ENCODE measurements at places on chromosomes 6 and 20.
A peak's percentile ranks its signal among the peaks of the same experiment; 100 is the strongest.

DNA sequence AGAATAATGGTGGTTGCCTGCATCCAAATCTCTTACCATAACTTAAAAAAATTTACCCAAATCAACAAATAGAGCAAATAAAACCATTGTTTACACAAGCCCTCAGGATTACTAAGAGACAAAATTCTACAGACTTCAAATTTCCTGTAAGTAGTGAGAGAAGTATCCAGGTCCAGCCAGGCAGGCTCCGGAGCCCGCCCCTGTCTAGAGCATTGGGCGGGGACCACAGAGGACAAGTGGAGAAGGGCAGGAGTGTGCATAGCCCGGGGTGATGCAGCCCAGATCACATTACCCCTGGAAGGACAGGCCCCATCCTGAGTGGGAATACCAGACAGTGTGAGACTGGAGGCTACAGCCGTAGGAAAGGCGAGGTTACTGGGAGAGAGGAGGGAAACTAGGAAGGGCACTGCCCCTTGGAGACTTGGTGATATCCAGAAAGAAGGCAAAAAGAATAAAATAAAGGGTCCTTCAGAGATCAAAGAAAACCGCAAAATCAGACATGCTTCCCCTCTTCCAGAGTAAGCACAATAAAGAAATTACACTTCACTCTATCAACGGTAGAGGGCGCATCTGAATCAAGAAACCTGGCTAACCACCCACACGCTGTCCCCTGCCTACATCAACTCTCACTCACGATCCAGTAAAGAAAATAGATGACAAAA, 26.6 kb downstream of the RIN2 start:
- peak; percentile 53 for DNase-seq

- DNase-seq: no peak
Observed at GRCh38 chr20:10005885-10006284, 28.9 kb upstream of the ANKEF1 start.

DNA sequence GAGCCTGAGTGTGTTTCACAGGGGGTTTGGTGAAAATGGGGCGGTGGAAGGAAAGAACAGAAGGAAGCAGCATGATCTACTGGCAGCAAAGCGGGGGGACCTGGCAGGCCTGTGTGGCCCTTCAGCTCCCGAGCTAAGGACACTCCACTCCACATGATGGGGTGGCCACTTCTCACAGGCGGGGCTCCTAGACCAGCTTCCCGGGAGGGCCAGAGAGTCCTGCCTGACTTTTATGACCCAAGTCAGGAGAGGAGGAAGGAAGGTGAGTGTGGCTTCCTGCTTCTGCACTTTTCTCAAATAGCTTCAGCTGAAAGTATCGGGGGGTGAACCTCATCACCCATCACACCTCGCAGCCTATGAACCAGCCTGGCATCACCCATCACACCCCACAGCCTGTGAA, 117.5 kb upstream of the AFDN start:
- no peak for DNase-seq

DNA sequence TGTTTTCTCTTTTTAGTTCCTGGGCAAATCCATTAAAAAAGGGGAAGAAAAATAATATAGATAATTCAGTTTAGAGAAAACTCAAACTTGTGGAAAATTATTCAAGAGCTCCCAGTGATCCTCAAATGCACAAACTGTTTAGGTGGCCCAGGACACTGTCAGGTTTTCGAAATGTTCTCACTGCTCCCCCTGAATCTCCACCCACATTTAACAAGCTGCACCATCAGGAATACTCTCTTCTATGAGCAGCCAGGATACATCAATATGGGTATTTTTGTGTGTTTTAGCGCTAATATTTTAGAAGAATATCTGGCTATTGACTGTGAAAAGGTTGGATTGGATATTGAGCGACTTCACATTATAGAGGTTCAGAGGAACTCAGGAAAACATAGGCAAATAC, 43.9 kb downstream of the OR2B2 start:
- DNase-seq: no peak

GRCh38 chr6:54070025-54070424, 41.2 kb upstream of the MLIP start:
- DNase-seq: no peak

- DNase-seq: no peak
Observed at GRCh38 chr20:23039136-23039875, 4.2 kb downstream of the SSTR4 start.

- no peak for DNase-seq
Observed at GRCh38 chr6:8468552-8469356, 33.4 kb upstream of the SLC35B3 start.

GRCh38 chr6:85574932-85575598, 18.6 kb downstream of the SNX14 start:
- no peak for DNase-seq

- no peak for DNase-seq
Observed at GRCh38 chr6:132752255-132752654, 5.4 kb downstream of the VNN2 start.

DNA sequence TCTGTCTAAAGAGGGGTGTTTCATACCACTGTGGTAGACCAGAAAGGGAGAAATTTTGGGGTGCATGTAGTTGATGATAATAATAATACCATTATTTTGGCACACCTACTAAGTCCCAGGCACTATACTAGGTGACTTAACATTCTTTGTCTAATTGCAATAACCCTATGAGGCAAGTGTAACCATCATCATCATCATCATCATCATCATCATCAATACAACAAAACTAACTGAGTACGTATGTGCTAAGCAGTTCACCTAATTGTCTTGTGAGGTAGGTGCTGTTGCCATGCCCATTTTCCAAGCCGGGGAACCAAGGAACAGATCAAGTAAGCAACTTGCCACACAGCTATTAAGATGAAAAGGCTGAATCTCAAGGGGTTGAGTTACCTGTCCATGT, 2.6 kb upstream of the PACSIN1 start:
- DNase-seq: no peak

DNA sequence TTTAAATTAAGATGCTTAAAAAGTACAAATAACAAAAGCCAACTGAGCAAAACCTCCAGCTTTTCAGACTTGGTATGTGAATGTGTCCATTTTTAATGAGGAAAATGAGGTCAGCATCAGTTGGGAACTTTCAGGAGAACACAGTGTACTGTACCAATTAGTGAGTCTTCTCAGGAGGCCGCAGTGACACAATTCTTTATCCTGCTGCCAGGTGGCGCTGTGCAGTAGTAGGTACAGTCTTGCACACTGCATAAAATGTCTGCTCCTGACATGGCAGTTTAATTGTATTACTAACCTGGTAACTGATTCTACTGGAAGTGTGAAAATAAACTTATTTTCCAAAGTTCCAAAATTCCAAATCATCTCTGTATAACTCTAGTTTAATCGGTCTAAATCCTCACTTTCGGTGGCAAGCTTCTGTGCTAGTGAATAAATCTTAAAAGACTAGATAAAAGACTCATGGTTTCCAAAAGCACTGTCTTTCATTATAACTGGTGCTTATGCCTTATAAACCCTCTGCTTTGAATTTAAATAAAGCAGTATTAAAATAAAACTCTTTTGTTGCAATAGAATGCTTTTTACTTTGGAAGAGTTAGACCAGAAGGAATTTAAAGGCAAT, 214.8 kb upstream of the MMS22L start:
- DNase-seq: peak; percentile 2

- DNase-seq: no peak
Observed at GRCh38 chr6:2850538-2851113, 9.0 kb upstream of the SERPINB1 start.

DNA sequence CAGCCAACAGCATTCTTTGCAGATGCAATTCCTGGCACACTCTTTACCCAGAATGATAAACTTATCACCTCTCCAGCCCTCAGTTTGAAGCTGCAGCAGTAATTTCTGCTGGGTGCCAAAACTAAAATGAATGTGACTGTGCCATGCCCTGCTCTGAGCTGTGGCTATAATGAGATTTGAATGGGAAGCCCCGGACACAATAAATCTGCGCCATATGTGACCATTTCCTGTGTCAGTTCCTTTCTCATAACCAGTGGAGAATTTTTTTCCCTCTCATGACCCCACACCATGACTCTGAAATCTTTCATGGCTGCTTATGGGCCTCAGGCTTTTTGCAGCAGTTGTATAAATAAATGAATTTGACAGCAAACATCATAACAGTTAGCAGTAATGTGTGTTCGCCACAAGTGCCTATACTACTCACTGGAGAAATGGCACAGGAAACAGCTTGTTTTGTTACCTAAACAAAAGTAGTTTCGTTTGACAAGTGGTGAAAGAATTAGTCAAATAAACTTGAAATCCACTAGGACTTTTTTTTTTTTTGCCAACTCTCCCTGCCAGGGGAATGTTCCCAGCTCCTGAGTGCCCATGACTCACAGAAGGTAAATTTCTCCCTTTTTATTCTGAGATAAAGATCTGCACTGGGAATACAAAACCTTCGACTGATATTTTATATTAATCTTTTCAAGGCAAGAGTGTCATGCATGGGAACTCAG, 408.4 kb downstream of the PKHD1 start:
- DNase-seq: no peak

DNA sequence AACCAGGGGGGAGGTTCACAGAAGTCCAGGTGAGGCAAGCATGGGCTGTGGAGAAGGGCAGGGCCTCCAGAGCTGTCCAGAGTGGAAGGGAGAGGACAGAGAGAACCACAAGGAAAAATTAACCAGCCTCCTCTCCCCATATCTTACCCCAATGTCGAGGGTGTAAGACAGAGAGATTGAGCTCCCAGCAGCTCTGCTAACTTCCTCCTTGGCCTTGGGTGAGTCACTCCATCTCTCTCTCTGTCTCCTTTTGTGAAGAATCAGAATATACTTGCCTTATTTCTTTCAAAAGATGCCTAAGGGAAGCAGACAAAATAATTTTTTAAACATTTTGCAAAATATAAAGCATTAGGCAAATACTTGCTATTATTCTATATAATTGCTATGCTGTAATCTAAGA, 58.3 kb upstream of the IYD start:
- DNase-seq: no peak

GRCh38 chr6:157648561-157648960, 174.5 kb upstream of the SNX9 start:
- peak; percentile 30 for DNase-seq

DNA sequence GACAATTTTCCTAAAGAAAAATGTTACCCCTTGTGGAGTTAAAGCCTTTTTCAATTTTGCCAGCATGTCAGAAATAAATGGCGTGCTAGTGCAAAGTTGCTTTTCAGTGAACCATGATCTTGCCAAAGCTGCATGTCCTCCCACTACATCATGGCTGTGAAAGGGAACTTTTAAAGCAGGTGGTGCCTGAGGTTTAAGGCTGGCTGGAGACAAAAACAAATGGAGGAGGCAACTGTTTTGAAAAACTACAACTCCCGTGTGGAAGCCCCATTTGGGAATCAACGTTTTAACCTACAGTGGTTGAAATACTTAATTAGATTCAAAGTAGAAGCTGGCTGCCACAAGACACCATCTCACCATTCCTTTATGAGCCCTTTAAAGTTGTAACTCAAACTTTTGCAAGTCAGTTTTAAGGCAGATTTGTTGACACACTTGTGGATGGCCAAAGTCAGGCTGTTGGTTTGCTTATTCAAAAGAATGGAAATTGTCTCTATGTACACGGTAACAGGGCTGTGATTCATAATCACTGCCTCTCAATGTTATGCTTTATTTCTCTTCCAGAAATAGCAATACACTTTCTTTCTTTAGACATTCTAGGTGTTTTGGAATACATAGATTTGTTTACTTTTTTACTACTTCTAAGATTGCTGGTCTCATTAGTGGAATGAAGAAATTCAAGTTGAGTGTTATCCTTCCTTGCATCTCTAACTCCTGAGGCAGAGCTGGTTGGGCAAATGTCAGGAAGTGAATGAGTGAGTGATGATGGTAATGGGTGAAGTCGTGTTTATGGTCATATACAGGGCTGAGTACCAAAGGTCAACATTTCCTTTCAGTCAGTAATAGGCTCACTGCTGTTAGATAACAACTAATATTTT, 196.4 kb upstream of the GMDS start:
- no peak for DNase-seq

- no peak for DNase-seq
Observed at GRCh38 chr20:34078540-34078939, 33.5 kb downstream of the EIF2S2 start.

DNA sequence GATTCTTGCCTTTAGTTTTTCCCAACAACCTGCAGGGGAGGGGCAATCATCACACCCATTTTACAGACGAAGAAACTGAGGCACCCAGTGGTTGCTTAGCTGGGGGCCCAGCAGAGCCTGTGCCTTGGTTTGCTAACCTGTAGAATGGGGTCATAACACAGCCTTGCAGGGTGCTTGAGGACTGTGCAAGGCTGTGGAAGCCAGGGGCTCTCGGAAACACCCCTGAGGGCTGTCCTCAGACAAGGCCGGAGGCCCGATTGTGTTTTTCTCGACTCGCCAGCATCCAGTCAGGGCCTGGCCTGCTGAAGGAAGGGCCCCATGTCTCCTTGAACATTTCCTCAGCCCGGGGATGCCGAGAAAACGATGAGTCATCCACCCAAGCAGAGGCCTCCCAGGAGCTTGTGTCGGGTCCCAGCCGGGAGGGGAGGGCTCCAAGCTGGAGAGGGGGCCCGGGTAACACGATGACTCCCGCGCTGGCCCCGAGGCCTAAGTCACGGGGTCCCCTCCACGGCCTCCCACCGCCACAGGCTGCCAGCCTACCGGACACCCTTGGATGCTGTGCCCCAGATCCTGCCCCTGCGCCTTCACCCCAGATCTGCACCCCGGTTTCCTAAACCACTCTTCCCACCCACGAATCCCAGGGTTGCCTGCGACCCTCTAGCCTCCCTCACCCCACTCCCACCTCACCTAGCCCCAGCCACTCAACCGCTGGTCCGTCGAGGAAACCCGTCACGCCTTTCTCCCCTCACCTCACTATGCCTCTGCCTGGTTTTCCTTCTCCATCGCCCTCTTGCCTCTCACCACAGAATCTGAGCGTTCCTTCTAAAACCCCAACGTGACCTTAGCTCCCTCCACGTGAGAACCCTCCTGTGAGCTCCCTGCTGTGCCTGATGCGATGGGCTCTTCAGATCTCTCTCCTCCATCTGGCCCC, 10.6 kb downstream of the NOL4L start:
- DNase-seq: peak; percentile 92

GRCh38 chr20:14413835-14414234, 76.4 kb upstream of the FLRT3 start:
- DNase-seq: no peak

- DNase-seq: no peak
Observed at GRCh38 chr20:41436679-41437078, 70.1 kb upstream of the EMILIN3 start.

DNA sequence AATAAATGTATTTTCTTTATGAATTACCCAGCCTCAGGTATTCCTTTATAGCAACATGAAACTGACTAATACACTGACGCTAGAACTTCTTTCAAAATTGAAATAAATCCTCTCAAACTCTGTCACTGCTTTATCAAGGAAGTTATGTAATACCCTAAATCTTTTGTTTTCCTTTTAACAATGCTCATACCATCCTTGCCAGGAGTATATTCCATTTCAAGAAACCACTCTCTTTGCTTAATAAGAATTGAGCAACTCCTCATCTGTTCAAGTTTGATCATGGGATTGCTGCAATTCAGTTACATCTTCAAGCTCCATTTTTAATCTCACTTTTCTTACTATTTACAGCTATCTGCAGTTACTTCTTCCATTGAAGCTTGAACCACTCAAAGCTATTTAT, 707.6 kb upstream of the MARCKS start:
- no peak for DNase-seq

GRCh38 chr20:14644306-14645097, 307.1 kb upstream of the FLRT3 start:
- no peak for DNase-seq

All from H54 (cell line).